OCI-LY7 (cell line): ENCODE measurements at places on chromosomes 3 and 15. TPM values are rescaled to one million over a fixed set of nuclear protein-coding genes. Genes with fewer than 3 reads are reported as not detected.
A peak's percentile ranks its signal among the peaks of the same experiment; 100 is the strongest.

DNA sequence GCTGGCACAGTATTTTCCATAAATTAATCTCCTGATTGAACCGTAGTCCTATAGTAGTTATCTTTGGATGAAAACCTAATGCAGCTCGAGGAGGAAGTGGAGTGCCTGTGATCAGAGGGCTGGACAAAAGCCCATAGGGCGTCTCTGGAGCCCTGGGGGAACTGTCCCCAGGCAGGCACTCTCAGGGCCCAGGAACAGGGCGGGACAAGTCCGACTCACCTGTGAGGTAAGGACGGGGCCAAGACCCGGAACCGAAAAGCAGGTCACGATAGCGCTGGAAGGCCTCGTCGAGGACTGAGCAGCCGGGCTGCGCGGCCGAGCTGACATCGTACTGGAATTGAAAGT lies 341 bp downstream of the HEXA start:
- DNase-seq, result no peak

The FRMD5 gene
- total RNA-seq, result not detected in 2 replicates

The GRIP2 gene
- not detected in 2 replicates for total RNA-seq

DNA sequence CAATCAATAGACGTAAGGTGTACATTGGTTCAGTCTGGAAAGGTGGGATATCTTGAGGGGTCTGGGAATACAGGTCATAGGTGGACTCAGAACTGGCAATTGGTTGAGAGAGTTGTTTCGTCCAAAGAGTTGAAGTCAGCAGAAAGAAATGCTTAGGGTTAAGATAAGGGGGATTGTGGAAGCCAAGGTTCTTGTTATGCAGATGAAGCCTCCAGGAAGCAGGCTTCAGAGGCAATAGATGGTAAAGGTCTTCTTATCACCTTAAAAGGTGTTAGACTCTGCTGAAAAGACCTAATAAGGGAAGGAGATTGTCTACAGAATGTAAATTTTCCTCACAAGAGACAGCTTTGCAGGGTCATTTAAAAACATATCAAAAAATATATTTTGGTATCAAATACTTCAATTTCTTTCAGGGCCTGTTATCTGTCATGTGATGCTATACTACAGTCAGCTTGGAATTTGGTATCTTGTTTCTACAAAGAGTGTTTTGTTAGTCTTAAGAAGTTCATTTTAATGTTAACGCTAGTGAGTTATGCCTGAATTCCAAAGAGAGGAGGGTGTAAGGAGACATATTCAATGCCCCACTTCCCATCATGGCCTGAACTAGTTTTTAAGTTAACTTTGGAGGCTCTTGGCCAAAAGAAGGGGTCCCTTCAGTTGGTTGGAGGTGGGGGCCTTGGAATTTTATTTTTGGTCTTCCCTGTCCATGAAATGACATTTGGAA lies 378.2 kb upstream of the ROBO2 start:
- DNase-seq, result no peak

GRCh38 chr3:30631243-30631904 lies 25.0 kb downstream of the TGFBR2 start:
- DNase-seq, result peak; percentile 51

DNA sequence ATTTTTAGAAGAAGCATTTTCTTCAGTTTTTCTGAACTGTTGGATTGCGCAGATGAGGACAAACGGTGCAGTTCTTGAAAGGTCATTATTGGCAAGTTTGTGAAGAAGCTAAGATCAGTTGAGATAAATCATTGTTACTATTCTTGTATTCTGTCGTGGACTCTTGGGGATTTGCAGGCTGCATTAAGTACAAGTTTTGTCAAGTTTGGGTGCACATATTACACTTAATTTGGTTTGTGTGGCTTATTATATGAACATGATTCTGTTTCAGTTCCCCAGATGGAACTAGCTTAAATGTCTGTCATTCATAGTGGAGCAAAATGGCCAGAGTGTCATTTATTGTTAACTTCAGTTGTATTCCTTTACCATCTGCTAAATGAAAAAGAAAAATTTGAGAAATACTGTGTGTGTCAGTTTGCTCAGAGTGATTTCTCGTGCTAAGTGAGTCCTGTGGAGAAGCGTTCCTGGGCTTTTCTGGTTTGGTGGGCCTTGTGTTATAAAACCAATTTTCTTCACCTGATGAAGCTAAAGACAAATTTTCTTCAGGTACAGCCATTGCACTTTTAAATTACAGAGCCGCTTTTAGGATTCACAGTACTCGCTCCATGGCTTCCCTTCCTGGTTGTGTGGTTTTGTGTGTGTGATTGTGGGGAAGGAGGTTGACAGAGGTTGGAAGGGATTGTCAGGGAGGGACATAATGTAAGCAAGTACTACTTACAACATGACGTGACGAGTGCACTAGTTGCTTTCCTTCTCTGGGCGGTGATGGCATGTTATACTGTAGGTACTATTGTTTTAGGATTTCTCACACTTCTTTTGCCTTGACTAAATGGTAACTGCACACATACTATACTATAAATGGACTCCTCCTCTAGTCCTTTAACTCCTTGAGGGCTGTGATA lies 1.7 kb downstream of the AKAP13 start:
- peak; percentile 59 for DNase-seq

DNA sequence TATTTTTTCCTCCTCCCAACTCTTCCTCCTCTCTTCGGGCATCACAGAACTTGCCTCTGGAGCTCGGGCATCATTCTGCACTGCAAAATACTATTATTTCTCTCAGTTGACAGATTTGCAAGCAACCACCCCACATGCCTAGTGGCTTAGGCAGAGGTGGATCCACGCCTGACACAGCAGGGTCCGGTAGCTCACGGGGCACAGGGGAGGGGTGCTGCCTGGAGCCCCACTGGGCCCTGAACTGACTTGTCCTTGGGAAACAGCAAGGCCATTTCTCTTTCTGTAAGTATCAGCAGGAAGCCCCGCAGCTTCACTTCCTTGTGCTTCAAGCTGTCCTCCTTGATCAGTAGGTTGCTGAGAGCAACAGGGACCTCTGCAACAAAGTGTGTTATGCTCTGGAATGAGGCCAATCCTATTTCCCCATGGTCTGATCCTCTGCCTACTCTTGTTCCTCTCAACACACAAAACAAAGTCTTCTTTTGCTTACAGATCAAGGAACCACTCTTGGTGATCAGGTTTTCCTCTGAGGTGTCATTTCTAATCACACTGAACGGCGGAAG lies 69.1 kb downstream of the FAM174B start:
- DNase-seq, result no peak

GRCh38 chr3:126537730-126538281 lies 13.9 kb downstream of the CHST13 start:
- no peak for DNase-seq

The ADIPOQ gene
- not detected in 2 replicates for total RNA-seq

GRCh38 chr3:4350789-4351163 lies 47.6 kb downstream of the SETMAR start:
- peak; percentile 72 for DNase-seq

- DNase-seq, result no peak
These were observed 45.6 kb downstream of the UMPS start for GRCh38 chr3:124775877-124776276.

The BOC gene
- total RNA-seq, result not detected in 2 replicates

DNA sequence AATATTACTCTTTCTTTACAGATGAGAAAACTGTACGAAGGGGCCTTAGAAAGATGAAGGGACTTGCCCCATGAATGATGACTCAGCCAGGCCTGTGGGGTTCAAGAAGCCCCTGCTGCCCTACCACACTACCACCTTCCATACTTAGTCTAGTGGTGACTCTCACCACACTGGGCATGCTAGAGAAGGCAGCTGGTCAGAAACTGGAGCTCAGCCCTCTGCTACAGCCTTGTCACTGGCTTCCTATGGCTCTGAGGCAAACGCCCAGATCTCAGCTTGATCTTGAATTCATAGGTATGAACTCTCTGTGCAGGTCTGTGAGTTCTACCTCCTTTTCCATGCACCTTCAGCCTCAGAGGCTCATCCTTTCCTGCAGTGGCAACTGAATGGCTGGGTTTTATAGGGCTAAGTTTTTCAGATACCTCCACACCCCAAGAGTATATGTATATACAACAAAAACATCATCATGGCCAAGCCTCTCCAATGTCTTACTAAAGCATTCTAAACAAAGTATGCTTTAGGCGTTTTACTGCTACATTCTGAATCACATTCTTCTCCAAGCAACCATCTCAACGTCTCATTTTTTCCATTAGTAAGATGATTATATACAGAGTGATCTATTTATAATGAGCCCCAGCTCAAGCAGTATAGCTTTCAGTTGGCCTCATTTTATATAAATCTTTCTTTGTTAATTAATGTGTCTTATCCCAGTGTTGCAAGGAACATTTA lies 234.1 kb downstream of the GREM1 start:
- no peak for DNase-seq

GRCh38 chr3:37249717-37250116 lies 75.3 kb upstream of the LRRFIP2 start:
- DNase-seq, result no peak

GRCh38 chr15:77753281-77753873 lies 120.7 kb upstream of the LINGO1 start:
- DNase-seq, result peak; percentile 7

DNA sequence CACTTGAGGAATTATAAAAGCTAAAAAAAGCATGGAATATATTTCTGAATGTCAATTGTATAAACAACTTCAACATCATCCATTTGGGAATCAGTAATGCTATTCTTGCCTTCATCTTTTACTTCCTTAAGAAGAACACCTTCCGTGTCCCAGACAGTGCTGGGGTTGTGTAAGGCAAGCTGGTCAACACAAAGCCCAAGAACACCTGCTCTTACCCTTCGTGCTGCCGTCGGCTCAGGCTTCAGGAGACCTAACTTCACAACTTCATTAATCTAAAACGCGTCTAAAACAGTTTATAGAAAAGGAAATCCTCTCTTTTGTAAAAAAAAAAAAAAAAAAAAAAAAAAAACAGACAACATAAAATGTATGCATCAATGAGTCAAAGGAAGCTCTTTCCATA lies 81.3 kb downstream of the ABI3BP start:
- no peak for DNase-seq

DNA sequence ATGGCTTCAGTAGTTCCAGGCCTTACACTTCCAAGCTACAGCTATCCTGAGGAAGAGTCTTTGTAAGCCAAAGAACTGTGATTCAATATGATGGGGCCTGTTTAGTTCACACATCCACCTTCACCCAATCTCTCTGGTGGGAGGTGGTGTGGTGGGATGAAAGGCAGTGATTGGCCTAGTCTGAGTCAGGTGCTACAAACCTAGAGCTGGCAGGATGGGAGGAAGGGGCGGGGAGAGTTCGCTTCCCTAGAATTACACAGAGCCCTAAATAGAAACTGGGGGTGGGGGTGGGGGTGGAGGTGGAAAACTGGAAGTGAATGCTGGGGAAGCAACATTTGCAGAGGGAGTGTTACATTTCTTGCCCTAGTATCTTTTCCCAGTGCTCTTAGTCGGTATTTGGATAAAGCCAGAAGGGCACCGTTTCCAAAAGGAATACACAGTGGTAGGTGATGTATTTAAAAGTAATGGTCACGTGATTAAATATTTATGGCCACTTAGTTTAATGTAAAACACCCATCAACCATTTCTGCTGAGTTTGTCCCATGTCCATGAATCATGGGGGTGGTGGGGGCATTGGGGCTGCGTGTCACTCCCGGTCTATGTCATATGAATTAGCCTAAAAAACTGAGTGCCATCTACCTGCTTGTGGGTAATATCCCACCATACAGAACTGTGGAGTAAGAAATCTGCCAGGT lies 247.6 kb upstream of the PROK2 start:
- no peak for DNase-seq

The COL6A6 gene
- total RNA-seq, result not detected in 2 replicates

DNA sequence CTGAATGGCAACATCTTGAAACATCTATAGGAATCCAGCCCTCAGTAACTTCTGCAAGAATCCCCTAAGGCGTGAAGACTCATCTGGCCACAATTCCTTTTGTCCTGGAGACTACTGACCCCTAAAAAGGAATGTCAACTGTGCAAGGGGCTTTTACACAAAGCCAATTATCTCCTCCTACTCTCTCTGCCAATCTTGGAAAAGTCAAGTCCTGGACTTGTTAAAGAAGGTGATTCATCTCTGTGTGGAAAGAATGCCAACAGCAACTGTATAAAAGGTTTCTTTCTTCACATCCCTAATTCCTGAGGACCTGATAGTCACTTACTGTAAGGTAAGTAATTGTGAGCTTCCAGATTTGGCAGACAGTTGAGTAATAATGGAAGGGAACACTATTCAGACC lies 22.3 kb downstream of the THRB start:
- no peak for DNase-seq

The SEMA5B gene
- 1.2 and 2.3 TPM in 2 replicates for total RNA-seq

DNA sequence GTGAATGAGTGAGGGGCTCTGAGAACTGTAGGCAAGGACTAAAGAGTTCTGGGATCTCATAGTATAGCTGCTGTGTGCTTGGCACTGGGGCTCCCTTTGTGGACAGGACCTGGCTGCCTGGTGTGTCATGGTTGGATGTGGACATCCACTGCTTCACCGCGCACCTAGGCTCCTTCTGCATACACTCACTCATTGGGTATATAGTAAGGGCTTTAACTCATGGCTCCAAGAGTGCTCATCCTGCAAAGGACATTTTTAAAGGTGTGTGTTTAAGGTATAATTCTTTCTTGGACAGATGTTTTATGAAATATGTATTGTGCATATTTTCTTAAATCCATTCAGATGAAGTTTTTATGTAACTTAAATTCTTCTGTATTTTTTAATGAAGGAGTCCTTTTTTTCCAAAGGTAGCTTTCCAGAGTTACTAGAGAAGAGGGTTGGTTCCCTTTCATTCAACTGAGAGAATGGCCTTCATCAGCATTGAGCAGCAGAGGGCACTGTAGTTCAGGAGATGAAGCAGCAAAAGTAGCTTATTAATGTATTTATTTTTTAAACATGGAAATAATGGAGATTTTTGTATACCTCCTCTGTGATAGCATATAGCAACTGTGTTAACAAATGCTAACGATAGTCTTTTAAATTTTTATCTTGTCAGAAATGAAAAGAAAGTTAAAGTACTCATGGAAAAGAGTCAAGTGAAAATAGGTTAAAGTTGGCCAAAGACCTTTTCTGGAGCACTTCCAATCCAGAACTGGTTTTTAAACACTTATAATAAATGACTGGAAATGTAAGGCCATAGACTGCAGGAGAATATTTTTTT lies 25.2 kb downstream of the OXNAD1 start:
- DNase-seq, result peak; percentile 62

- DNase-seq, result no peak
These were observed 256.2 kb downstream of the NLGN1 start for GRCh38 chr3:173653781-173654180.

DNA sequence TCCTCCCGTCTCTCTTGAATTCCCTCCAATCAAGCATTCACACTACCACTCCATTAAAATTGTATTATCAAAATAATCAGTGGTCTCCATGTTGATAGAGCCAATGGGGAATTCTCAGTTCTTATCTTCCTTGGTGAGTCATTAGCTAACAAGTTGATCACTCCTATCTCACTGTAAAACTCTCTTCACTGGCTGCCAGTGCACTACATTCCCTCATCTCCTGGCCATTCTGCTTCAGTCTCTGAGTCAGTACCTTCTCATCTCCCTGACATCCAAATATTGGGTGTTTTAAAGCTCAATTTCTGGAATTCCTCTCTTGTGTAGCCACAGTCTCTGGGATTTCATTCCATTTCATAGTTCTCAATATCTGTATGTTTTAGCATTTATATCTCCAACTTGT lies 175.2 kb downstream of the ALDH1A2 start:
- DNase-seq, result no peak

The ITGA11 gene
- not detected in 2 replicates for total RNA-seq

- no peak for DNase-seq
These were observed 499.0 kb upstream of the SEMA6D start for GRCh38 chr15:47218295-47218694.

The ZNF385D gene
- total RNA-seq, result not detected in 2 replicates

GRCh38 chr15:93321881-93322282 lies 232.9 kb upstream of the RGMA start:
- DNase-seq, result no peak
